ENCODE measurements at places on chromosomes 5 and 9. TPM values are rescaled to one million over a fixed set of nuclear protein-coding genes. Genes with fewer than 3 reads are reported as not detected.

GRCh38 chr5:36664766-36665165 lies 58.4 kb downstream of the SLC1A3 start:
- no peak for DNase-seq

DNA sequence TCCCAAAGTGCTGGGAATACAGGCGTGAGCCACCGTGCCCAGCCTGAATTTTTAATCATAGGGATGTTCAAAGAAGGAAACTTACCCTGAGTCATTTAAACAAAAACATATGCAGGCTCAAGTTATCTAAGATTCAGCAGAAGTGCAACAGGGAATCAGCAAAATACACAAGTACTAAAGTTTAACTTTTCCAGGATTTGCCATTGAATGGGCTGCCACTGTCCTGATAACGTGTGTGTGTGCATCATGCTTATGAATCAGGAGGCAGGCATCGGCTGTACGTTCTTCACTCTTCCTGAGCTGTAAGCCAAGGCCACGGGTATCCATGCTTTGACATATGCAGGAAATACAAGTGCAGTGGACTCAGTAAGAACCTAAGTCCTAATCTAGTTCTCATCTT lies 48.8 kb upstream of the FST start:
- DNase-seq: no peak

DNA sequence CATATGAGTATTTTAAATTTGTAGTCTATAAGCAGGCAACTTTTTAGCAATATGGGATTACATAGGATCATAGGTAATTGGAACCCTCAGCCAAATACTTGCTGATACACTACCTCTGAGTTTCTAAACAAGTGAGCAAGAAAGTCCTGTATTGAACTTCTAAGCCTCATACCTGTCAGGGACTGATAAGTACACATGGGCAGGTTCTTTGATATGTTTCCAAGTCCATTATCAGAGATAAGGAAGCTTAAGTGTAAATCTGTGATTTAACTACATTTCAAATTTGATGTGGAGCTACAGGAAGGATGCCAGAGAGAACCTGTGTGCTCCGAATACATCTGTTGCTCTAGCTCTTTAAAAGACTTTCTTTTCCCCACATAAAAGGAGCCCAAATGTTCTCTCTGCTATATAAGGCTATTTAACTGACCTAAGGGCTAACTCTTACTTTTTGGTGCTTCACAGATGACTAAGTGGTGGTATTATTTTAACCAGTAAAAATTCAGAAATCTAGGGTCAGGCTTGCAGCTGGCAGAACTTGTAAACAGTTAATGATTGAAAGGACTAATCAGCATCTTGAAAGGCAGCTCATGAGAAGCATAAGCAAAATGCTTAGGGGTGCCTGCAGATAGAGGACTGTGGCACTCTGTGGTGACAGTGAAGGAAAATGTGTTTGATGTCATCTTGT lies 228.6 kb downstream of the NR3C1 start:
- DNase-seq: no peak

DNA sequence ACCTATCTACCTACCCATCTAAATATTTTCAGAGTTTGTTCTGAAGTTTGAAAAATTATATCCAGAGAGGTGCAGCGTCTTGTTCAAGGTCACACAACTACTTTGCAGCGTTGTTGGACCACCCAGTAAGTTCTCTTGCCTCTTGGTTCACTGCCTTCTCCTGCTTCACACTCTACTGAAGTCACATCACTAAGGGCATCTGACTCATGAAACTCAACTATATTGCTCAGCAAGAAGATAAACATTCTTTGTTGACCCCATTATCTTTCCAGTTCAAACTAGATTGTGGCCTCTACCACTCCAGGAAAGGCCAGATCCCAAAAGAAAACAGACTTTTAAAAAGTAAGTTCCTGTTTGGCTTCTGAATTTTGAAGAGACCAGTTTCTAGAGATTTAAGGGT lies 326.9 kb downstream of the SLIT3 start:
- no peak for DNase-seq

DNA sequence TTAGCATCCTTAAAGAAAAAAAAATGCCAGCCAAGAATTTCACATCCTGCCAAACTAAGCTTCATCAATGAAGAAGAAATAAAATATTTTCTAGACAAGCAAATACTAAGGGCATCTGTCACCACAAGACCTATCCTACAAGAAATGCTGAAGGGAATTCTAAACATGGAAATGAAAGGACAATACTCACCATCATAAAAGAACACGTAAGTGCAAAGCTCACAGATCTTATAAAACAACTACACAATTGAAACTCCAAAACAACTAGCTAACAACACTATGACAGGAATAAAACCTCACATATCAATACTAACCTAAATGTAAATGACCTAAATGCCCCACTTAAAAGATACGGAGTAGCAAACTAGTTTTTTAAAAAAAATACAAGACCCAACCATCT lies 71.4 kb downstream of the TTC39B start:
- DNase-seq: no peak

DNA sequence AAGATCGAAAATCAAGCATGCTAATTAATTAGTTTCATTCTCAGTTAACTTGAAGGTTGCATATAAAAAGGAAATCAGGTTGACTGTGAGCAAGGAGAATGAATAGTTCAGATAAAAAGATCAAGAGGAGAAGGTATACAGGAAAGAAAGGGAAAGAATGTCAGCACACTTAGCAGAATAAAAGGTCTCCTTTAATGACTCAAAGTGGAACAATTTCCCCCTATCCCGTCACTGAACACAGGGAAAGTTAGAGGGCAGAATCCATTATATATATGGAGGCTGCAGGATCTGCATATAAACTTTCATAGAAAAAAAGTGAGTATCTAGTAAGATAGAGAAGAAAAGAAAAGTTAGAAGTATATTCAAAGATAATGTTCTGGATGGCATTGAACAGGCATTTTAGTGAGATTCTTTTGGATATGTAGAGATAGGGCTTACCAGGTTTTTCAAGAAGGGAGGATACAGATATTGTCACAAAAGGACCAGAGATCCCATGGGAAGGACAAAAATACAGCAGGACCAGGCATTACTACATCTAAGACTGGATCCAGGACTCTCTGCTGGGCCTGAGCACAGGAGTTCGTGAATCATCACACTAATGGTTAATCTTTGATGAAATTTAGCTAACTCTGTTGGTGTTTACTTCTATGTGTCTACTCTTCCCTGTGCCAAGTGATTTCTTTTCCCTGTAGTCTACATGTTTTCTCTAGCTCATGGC lies 988.2 kb upstream of the ARRDC3 start:
- DNase-seq: no peak

GRCh38 chr9:114676901-114677300 lies 5.1 kb downstream of the TEX48 start:
- no peak for DNase-seq

The MARVELD2 gene
- 1.6 TPM for total RNA-seq

GRCh38 chr9:92808726-92809451 lies 44.3 kb upstream of the BICD2 start:
- peak; percentile 62 for DNase-seq

The OR1L8 gene
- total RNA-seq: not detected

The BARHL1 gene
- total RNA-seq: not detected

DNA sequence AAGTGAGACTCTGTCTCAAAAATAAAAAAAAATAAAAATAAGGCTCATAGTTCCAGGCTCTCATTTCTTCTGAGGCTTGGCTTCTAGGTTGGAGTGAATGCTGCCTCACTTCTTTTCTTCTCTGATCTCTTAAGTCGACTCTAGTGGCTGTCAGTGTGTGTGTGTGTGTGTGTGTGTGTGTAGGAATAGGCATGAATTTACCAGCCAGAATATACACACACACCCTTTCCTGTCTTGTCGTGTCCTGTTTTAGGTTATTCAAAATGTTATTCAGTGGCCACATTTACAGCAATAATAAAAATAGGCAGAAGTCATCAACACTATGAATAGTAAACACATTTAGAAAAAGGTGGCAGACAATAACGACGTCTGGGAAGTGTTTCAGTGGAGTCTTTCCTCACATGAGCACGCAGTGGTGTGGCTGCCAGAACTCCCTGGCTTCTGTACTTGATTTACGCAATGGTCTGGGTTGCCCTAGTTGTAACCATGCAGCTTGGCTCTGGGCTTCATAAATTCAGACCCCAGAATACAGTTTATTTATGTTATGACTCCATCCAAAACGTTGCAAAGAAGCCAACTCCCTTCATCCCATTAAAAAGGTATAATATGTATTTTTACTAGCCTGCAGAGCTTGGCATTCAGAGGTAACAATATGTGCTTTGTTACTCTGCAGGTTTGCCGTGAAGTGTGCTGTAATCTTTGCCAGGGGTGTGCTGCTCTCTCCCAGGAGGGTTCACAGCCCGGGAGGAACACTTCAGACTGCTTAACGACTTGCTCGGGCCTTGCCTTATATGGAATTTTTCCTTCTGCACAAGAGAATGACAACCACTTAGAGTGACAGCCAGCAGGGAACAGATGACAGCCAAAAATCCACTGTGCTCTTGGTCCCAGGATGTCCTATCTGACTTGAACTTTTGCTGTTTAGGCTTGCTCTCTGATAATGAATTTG lies 34.4 kb upstream of the PALM2AKAP2 start:
- no peak for DNase-seq

The LURAP1L gene
- not detected for total RNA-seq

DNA sequence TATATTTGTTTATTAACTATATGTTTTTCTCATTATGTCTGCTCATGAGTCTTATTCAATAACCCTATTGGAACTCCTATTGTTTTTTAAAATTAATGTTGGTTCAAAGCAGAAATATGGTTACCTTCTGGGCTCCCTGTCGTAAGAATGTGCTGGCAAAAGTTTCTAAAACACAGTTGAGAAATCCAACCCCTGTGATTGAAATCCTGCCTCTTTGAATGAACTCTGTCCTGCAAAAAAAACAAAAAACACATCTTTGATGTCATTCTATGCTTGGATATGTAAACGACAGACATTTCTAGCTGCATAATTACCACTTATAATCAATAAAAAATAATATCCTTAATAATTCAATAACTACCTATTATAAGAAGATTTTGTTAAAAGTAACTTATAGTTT lies 38.8 kb downstream of the PRELID2 start:
- no peak for DNase-seq

GRCh38 chr5:80198920-80199319 lies 56.9 kb downstream of the SERINC5 start:
- DNase-seq: no peak

Data from activated B cell treated with CpG ODN at 0.5 μM for 24 hours (primary cell).